Cerebellum (tissue), 4 donors: ENCODE measurements at places on chromosomes 7 and 10.

DNA sequence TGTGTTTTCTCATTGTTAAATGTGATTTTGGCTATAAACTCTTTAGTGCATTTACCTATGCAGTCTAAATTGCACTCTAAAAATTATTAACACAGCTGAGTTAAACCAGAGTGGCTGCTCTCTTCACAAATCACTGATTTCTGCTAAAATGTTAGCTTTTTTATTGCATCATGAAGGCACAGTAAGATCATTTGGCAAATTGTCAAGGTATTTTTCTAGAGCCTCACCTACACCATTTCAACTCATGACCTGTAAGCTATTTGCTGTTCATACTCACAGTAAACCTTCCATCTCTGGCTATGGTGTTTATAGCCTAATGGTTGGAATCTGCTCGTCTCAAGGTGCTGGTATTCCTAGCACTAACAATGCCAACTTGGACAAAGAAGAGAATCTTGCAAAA lies 25.7 kb downstream of the NDUFB2 start:
- DNase-seq: no peak

- peak; percentile 59 for DNase-seq
Measured at GRCh38 chr7:49787980-49788379, 14.5 kb downstream of the VWC2 start.

DNA sequence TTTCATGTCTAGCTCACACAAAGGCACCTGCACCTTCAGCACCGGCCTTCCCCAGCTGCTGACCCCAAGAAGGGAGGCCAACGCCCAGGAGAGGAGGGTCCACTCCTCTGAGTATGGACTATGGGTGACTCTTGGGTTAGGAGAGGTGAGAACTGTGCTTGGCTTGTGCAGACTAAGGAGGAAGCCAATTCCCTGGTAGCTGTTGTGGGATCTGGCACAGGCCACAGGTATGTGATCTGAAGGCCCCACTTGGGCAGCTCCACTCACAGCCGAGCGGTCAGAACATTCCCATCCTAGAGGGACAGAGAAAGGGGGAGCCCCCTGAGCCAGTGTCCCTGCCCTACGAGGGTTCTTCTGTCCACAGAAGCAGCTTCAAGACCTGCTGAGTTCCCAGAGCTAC lies 52.8 kb upstream of the FIGNL1 start:
- DNase-seq: no peak

- DNase-seq: no peak
Measured at GRCh38 chr7:13144673-13145072, 457.2 kb downstream of the ARL4A start.

- DNase-seq: no peak
Measured at GRCh38 chr7:50455658-50456057, 5.5 kb upstream of the FIGNL1 start.

- DNase-seq: no peak
Measured at GRCh38 chr10:43386549-43386948, 15.1 kb downstream of the FXYD4 start.

- DNase-seq: no peak
Measured at GRCh38 chr10:11334436-11334835, 277.0 kb downstream of the USP6NL start.

DNA sequence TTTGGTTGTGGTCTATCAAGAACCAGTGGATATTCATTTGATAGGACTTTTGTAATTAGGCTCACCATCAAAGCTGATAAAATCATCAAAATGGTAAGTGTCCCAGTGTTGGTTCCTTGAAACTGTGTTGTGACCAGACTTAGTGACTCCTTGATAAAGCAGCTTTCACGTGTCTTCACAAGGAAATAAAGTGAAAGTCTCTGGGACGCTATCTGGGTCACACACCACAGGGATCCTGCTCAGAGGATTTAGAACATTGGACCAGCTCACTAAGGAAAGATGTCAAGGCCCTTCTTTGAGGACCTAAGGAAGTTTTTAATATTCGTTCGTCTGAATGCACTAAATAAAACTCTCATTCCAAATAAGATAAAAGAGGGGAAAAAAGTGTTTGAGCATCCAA lies 193.1 kb downstream of the RNLS start:
- no peak for DNase-seq

DNA sequence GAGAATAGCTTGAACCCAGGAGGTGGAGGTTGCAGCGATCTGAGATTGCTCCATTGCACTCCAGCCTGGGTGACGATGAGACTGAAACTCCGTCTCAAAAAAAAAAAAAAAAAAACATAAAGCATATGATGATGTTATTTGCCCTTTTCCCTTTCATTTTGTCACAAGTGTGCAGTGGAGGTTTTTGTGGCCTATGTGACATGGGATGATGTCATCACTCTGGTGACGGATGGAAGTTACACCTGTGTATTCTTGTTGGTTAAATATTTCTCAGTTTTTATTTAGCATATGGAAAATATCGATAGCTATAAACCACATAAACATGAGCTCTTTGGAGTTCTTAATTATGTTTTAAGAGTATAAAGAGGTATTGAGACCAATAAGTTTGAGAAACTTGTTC lies 71.8 kb upstream of the EMX2 start:
- DNase-seq: no peak

DNA sequence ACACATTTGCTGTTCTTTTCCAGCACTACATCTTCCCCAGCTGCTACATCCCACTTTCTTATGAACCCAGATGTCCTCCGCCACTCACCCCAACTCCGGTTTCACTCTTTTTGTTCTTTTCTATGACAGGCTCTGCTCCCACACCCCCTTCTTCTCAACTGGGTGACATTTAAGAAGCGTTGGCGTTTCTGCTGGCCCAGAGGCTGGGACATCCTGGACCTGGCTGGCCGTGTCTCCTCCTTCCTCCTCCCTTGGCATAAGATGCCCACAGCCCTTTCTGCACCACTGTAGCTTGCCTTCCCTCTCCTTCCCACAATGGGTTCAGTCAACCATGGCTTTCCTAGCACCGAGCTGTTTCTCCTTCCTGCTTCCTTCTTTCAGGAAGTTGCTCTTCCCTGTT lies 9.4 kb upstream of the CALML5 start:
- DNase-seq: no peak

- DNase-seq: no peak
Measured at GRCh38 chr7:108091461-108091831, 38.7 kb downstream of the LAMB4 start.

DNA sequence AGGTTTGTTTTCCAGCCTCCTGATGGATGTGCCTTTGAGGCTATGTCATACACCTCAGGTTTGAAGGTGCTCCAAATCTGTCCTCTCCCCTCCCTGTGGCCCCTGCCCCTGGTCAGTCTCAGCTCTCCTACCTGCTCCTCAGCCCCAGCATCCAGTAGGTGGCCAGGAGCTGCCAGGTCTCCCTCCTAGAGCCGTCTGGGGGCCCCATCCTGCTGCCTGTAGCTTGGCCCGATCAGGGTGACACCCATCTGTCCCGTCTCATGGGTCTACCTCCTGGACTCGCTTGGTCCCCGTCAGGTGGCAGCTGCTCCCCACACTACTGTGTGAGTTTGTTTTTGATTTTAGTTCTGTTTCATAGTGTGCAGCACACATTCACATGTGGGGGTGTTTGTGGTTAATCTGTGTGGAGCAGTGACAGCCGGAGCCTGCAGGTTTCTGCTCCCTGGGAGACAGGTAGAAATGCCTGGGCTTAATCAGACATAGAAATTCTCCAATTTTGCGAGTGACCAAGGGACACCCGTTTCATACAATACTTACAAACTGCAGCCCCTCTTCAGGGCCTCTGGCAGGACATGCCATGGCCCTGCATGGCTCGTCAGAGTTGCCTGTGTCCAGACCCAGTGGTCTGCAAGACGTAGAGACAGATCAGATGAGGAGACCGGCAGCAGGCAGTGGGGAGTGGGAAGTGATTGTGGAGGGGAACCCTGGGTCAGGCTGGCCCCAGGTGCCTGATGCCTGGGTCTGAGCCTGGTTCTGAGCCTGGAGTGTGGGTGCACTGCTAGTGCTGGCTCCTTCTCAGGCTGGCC lies 17.1 kb downstream of the ADCY1 start:
- DNase-seq: no peak

DNA sequence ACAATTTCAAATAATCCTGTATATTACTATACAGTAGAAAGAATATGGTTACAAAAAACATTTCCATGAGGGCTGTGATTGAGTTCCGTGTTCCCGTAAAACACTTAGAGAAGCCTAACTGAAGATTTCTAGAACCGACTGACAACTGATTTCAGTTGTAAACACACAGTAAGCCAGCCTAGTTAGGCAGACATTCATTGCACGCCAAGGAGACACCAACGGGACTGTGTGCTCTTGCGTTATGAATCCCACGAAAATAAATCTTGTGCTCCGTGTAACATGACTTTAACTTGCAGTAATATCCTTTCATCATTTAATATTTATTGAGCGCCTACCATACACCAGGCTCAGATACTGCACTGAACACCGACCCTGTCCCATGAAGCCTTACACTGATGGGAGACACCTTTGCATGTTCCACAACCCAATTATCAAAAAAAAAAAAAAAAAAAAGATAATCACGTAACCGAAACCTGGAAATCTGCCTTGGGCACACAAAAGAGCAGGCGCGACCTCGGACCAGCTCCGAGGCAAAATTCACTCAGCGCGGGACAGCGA lies 420 bp upstream of the KLHL7 start:
- no peak for DNase-seq
